Vagina (tissue), 2 donors: ENCODE measurements at places on chromosomes 6 and 20. TPM values are rescaled to one million over a fixed set of nuclear protein-coding genes. Genes with fewer than 3 reads are reported as not detected.

- no peak overlapping the region for H3K4me3 ChIP-seq
- H3K36me3 ChIP-seq, result no peaks in the 10 kb centered on the region
Observed at GRCh38 chr20:3483784-3484183, 13.0 kb downstream of the ATRN start.

- no peak overlapping the region for H3K4me3 ChIP-seq
- DNase-seq, result no peak
- peaks cover 34% of the 10 kb centered on the region for H3K4me1 ChIP-seq
Observed at GRCh38 chr6:45483021-45483420, 105.3 kb upstream of the SUPT3H start.

DNA sequence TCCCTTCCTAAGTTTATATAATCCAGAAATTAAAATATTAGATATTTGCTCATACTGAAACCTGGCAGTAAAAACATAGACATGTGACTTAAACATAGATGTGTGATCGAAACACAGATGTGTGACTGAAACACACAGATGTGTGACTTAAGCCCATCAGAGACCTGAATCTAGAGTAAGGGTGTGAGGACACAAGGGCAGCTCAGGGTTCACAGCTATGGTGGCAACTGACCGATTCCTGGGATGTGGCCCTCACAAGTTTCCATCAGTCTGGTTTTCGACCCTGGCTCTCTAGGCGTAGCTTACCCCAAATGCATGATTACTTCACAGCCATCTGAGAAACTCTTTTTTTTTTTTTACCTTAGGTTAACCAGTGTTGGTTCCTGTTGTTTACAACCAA, 137.0 kb downstream of the NRN1 start:
- H3K4me1 ChIP-seq, result no peaks in the 10 kb centered on the region
- H3K36me3 ChIP-seq, result no peaks in the 10 kb centered on the region
- peak; percentile 27 for DNase-seq
- no peaks in the 10 kb centered on the region for H3K27me3 ChIP-seq

- no peak overlapping the region for H3K27ac ChIP-seq
- no peak overlapping the region for H3K4me3 ChIP-seq
- no peak for DNase-seq
Observed at GRCh38 chr6:75472885-75473284, 20.7 kb downstream of the FILIP1 start.

DNA sequence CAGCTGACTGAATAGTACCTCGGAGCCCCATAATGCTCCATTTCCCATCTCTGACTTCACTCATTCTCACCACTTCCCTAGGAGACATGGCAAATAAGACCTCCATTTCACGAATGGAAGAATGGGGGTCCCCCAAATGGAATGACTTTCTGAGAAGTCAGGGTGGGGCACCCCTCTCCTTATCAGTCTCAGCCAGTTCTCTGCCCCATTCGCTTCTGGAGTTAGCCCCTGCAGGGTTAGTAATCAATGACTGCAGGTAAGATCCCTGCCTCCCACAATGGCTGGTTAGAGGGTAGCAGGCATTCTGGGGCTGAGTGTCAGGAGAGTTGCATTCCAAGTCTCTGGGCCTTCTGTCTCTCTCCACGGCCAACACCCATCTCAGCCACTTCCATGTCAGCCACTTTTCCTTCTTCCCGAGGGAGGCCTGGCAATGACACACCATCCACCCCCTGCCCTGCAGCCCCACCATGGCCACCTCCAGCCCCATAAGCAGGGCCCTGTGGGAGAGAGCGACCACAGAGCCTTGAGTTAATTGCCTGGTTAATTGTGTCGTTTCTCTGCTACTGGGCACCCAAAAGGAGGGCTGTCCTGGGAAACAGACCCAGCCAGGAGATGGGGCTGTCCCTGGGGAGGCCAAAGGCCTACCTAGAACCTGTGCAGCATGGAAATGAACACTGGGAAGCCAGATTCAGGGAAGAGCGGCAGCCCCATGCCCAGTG, 13.4 kb downstream of the CCDC167 start:
- peaks cover 8% of the 10 kb centered on the region for H3K4me1 ChIP-seq
- no peak for DNase-seq
- H3K4me3 ChIP-seq, result no peak overlapping the region
- H3K27ac ChIP-seq, result no peak overlapping the region
- no peaks in the 10 kb centered on the region for H3K36me3 ChIP-seq

DNA sequence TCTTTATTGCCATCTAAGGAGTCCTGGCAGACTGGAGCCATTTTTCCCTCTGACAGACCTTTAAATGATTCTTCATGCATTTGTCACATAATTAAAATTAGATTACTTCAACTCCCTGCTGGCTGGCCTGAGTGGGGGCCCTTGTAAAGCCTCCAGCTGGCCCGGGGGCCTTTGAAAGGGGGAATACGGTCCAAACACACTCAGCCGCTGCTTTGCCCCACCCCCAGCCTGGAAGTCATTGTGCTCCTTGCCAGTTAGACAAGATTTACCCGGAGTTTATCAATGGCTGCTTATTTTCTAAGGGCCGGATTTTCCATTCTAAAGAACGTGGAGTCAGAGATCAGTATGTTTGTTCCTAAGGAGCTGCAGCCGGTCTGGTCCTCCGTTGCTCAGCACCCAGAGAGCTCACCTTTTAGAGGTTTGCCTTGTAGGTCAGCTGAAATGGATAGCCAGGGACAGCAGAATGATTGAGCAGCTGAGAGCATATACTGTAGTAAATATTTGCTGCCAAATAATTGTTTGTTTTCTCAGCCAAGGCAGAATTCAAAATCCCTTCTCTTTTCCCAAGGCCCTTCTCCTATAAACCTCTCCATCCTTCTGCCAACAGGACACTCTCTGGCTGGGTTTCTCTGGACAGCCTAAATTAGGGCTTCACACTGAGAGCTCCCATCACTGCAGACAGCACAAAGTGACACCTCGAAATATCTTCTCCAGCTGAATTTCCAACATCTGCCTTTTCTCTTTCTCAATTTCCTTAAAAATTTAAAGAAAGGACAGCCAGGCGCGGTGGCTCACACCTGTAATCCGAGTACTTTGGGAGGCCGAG, 68.4 kb upstream of the RBM24 start:
- DNase-seq, result no peak
- H3K27ac ChIP-seq, result peak overlapping the region; percentile 23
- no peak overlapping the region for H3K4me3 ChIP-seq
- peaks cover 20% of the 10 kb centered on the region for H3K4me1 ChIP-seq

DNA sequence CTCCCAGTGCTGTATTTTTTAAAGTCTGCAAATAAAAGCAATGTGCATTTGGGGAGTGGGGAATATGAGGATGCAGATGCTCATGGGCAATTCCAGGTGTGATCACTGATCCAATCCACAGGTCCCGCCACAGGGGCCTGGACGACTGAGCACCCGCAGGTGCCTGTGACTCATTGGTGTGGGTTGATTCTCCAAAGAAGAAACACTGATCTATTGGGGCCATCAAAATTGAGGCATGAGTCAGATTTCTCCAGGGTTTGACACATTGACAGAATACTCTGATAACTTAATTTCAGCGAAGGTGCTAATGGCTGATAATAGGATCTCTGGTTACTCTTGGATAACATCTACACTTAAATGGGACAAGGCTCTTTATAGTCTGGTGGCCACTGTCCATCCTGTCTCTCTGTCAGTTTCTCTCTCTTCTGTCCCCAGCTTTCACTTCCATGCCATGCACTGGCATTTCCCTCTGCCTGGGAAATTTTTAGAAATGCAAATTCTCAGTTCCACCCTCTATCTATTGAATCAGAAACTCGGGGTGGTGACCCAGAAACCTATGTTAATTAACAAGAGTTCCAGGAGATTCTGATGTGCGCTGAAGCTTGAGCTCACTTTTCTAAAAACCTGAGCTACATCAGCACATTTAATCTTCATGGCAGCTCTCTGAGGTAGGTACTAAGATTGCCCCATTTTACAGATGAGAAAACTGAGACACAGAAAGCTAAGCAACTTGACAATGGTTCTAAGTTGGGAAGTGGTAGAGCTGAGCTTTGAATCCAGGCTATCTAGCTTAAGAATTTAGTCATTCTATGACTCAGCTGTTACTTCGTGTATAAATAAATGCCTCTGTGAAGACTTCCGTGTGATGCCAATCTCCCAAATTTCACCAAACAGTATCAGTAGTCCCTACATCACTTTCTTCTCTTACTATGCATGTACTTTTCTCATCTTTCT, 10.2 kb upstream of the RCAN2 start:
- H3K4me1 ChIP-seq, result peaks cover 13% of the 10 kb centered on the region
- peak overlapping the region; percentile 51 for H3K27ac ChIP-seq
- DNase-seq, result no peak
- no peak overlapping the region for H3K4me3 ChIP-seq
- no peaks in the 10 kb centered on the region for H3K27me3 ChIP-seq
- no peaks in the 10 kb centered on the region for H3K36me3 ChIP-seq

GRCh38 chr6:143961886-143962878, 45.9 kb downstream of the PLAGL1 start:
- no peaks in the 10 kb centered on the region for H3K36me3 ChIP-seq
- no peak for DNase-seq
- H3K4me1 ChIP-seq, result peaks cover 21% of the 10 kb centered on the region
- H3K4me3 ChIP-seq, result no peak overlapping the region
- H3K27me3 ChIP-seq, result no peaks in the 10 kb centered on the region

DNA sequence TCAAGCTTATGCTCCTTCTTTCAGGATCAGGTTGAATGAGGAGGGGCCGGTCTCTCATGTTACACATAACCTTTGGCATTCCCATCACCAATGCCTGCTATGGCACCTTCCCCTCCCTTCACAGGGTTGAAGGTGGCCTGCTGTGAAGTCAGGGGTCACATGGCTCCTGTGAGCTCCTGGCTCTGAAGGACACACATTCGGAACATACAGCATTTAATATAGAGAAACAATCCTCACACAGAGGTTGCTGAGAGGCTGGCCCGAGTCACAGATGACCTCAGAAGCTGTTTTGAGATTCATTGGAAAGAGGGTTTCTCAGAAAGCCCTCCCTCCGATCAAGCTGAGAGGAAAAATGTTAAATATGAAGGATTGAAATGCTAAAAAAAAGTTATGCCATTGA, 82.1 kb downstream of the PSMG4 start:
- H3K4me3 ChIP-seq, result no peak overlapping the region
- no peaks in the 10 kb centered on the region for H3K27me3 ChIP-seq
- H3K36me3 ChIP-seq, result no peaks in the 10 kb centered on the region
- no peak for DNase-seq
- H3K4me1 ChIP-seq, result peaks cover 26% of the 10 kb centered on the region

Gene OXT
- not detected for total RNA-seq

Gene PPP1R3G
- 4.4 TPM for total RNA-seq

Gene TRIM31
- not detected for total RNA-seq

Gene GRM1
- total RNA-seq, result not detected

Gene HLA-B
- total RNA-seq, result 921 TPM

Gene SPATS1
- total RNA-seq, result not detected

Gene KCNQ5
- total RNA-seq, result 3.9 TPM
